Cardiac fibroblast (primary cell): ENCODE measurements at places on chromosomes 7 and 10.

DNA sequence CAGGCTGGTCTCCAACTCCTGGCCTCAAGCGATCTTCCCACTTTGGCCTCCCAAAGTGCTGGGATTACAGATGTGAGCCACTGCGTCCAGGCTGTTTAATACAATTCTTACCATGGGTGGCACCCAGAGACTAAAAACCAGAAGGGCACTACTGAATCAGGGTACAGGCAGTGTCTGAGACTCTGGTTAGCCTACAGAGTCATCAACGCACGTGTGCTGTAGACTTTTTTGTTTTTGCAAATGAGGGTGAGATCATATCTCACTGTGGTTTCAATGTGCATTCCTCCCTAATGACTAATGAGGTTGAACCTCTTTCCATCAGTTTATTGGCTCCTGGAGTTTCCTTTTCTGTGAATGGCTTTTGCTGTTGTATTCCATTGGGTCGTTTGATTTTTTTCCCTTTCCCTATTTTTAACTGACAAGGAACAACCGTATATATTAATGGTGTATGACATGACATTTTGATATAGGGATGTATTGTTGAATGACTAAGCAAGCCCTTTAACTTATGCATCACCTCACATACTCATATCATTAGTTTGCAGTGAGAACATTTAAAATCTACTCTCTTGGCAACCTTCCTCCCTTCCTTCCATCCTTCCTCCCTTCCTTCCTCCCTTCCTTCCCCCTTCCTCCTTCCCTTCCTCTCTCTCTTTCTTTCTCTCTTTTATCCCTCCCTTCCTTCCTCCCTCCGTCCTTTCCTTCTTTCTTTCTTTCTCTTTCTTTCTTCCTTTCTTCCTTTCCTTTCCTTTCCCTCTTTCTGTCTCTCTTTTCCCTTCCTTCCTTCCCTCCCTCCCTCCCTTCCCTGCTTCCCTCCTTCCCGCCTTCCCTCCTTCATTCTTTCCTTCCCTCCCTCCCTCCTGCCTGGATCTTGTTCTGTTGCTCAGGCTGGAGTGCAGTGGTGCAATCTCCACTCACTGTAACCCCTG, 9.3 kb upstream of the TMEM270 start:
- peak; percentile 98 for DNase-seq

DNA sequence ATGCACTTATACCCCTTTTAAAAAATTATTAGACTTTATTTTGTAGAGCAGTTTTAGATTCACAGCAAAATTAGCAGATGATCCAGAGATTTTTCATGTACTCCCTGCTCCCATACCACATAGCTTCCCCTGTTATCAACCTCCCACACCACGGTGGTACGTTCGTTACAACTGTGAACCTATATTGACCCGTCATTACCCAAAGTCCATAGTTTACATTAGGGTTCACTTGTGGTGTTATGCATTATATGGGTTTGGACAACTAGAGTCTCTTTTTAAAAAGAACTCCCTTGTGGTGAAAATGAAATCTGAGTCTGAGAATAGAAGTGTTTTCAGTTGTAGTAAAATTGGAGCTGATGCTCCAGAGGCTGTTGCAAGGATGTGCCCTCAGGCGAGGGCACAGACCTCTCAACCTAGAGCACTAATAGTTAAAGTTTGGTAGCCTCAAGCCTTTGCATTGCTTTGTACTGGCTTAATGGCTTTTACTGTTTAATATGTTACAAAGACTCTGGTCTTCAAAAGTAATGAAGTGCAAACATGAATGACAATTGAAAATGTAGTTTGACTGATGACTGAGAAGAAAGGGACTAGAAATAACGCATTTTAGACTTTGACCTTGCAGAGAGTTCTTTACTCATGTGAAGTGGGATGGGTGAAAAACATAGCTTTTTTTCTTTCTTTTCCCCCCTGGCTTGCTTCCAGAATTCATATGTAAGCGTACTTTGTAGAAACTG, 30.6 kb upstream of the CSTF2T start:
- DNase-seq: no peak

GRCh38 chr7:101595246-101595645, 33.9 kb downstream of the MYL10 start:
- no peak for DNase-seq

DNA sequence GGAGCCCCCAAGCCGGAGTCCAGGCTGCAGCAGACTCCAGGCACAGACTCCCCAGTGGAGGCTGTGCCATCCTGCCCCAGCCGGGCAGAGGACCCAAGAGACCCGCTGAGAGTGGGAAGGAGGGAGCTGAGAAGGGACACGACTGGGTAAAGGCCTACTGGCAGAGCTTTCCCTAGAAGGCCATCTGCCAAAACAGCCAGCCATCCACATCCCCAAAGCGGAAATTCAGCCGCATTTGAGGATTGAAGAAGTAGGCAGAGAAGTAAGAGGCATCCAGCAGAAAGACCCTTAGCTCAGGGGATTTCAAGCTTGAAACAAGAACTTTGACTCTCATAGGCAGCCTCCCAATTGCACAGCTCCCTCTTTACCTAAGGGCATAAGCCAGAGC, 857 bp downstream of the CPXM2 start:
- no peak for DNase-seq

DNA sequence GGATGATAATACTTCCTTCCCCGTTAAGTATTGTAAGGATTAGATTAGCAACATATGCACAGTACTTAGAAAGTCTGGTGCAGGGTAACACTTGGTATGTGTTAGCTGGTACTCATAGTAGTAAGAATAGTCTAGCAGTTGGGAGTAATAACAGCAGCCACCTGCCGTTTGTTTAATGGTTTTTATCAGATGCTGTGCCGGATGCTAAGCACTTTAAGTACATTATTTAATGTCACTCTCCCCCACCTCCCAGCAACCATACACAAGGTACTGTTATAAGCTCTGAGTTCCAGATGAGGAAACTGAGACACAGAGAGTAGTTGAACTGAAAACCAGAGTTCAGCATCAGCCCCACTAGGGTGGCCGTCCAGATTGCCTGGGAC, 60.1 kb downstream of the ZMIZ1 start:
- DNase-seq: no peak

DNA sequence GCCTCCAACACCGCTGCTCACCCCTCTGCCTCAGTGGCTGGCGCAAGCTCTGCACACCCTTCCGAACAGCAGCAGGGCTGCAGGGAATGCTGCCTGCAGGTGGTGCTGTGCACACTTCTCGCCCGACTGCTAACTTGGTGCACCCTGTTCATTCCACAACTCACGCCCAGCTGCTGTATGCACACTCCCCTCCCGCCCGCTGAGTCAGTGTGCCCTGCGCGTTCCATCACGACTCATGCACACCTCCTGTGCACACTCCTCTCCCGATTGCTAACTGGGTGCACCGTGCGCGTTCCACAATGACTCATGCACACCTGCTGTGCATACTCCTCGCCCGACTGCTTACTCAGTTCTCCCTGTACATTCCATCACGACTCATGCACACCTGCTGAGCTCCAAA, 21.5 kb downstream of the ADARB2 start:
- DNase-seq: no peak

- DNase-seq: no peak
These were observed 165.3 kb downstream of the CELF2 start for GRCh38 chr10:11183015-11183414.

DNA sequence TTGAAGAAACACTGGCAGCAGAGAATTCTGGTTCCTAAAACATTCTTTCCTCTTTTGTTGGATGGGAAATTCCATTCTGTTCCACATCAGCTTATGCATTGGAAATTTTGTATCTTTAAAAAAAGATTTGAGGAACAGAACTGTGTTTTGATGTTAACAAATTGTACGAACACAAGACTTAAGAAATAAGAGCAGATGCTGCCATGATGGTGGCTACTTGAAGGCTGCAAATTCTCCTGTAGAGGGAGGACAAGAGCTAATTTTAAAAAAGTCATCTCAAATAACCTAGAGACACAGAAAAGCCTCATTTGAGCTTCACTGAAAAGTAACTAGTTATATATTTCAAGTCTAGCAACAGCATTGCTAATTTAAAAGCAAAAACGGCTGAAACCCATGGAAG, 29.8 kb downstream of the NDUFB2 start:
- DNase-seq: peak; percentile 55

GRCh38 chr10:114038819-114039218, 4.8 kb upstream of the ADRB1 start:
- DNase-seq: no peak

- DNase-seq: no peak
These were observed at the start of gene SH3PXD2A for GRCh38 chr10:103855424-103855823. TSS of gene SH3PXD2A (minus strand) at chr10:103855576. CDS start at chr10:103855266, 310 bp downstream.

- DNase-seq: no peak
These were observed 1081.6 kb downstream of the TYW1 start for GRCh38 chr7:68078157-68078710.

DNA sequence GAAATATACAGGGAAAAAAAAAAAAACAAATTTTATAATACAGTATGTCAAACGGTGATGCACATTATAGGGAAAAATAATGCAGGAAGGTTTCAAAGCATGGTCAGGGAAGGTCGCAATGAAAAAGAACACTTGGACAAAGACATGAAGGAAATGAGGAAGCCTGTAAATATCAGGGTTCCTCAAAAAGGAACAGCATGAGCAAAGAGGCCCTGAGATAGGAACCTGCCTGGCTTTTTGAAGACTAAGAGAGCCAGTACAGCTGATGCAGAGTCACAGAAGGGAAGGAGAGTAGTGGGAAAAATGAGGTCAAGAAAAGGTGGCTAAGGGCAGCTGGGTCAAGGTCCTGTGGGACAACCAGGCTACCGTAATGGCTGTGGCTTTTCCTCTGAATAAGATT, 1.9 kb downstream of the VPS41 start:
- no peak for DNase-seq

DNA sequence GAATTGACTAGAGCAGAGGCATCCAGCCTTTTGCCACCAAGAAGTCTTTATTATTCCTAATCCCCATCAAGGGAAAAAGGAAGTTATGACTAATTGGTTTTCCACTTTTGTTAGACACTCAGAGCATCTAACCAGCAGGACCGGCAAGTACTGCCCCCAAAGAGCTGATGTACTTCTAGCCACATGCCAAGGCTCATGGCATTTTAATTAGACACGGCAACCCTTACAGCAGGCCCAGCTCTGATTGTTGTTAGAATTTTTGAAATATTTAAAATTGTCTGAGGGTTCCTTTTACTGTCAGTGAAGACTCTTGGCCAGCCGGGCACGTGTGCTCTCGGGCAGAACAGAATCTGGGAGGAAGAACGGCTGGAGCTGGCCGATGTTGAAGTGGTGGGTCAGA, 114.8 kb downstream of the SPAG6 start:
- no peak for DNase-seq

DNA sequence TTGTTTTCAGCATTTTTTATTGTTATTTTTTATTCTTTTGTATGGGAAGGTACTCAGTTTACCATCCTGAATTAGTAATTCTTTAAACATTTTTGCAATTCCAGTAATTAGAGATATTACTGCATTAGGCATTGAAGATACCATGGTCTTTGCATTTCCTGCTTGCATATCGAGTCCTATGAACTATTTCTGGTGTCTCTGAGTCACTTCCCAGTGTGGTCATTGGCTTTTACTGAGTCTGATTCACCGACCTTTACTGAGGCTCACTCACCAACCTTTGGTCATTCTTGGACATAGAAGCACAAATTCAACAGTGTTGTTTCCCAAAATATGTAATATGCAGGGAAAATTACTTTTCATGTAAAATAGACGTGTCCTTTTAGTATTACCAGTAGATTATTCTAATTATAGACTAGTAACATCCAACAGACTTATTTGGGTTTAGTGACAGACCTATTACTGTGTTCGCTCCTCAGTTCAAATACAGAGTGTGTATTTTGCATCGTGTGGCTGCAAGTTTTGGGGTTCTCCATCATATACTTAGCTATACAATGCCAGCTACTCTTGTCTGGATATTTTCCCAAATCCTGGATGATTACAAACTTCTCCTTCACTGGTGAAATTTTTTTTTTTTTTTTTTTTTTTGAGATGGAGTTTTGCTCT, 180.7 kb upstream of the PRSS1 start:
- DNase-seq: peak; percentile 92

GRCh38 chr10:131072651-131073468, 238.7 kb downstream of the TCERG1L start:
- DNase-seq: no peak

DNA sequence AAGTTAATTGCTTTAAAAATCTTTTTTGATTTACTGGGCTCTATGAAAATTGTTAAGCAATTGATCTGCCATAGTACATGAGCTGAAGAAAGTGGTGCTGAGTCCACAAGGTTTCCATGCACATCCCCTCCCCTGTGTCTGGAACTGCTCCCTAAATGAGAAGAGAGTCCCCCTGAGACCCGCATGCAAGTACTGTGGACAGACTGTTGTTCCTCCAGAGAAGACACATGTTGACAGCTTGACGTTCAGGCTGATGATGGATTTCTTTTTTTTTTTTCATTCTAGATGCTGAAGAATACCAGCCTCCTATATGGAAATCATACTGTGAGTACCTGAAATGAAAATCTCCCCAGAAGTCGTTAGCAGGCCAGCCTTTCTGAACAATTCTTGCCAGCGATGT, 159.8 kb downstream of the CHN2 start:
- no peak for DNase-seq

- DNase-seq: no peak
These were observed 351.8 kb upstream of the ETV1 start for GRCh38 chr7:14341200-14341775.

DNA sequence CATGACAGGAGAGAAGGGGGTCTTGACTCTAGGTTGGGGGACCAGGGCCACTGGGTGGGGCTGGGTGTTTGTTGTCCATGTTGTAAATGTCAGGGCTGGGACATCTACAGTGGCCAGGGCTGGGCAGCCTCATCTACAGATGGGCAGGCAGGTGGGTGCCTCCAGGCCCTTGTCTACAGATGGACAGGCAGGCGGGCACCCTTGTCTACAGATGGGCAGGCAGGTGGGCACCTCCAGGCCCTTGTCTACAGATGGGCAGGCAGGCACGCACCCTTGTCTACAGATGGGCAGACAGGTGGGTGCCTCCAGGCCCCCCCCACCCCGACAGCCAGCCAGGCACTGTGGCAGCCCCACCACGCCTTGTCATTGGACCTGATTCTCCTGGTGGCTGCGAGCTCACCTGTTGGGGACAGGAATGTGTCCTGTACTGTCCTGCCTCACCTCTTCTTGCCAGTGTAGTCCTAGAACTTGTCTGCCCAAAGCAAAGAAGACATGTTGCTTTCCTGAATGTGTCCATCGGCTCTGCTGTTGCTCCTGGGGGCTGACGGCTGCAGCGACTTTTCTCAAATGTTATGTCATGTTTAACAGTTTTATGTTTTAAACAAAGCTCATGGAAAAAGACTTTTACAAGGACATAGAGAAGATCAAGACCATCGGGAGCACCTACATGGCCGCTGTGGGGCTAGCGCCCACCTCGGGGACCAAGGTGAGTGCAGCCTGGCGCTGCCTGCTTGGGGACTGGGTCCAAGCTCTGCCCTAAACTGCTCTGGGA, 129.9 kb downstream of the ADCY1 start:
- no peak for DNase-seq

- no peak for DNase-seq
These were observed 673 bp upstream of the ST8SIA6 start for GRCh38 chr10:17455015-17455520.

GRCh38 chr7:151122276-151122675, 36.0 kb downstream of the AGAP3 start:
- DNase-seq: no peak

- no peak for DNase-seq
These were observed 630.3 kb upstream of the POT1 start for GRCh38 chr7:125559921-125560320.

- no peak for DNase-seq
These were observed 103.4 kb upstream of the SDK1 start for GRCh38 chr7:3197567-3198213.

GRCh38 chr7:70051726-70052125, 453.5 kb downstream of the AUTS2 start:
- DNase-seq: no peak
